ENCODE measurements at places on chromosomes 6 and 20.
A peak's percentile ranks its signal among the peaks of the same experiment; 100 is the strongest.

- no peak for DNase-seq
Measured at GRCh38 chr20:63402860-63403220, 41.7 kb upstream of the CHRNA4 start.

- DNase-seq, result no peak
Measured at GRCh38 chr6:16519265-16520242, 241.7 kb downstream of the ATXN1 start.

- peak; percentile 74 for DNase-seq
Measured at GRCh38 chr6:159110013-159110412, 59.2 kb upstream of the FNDC1 start.

DNA sequence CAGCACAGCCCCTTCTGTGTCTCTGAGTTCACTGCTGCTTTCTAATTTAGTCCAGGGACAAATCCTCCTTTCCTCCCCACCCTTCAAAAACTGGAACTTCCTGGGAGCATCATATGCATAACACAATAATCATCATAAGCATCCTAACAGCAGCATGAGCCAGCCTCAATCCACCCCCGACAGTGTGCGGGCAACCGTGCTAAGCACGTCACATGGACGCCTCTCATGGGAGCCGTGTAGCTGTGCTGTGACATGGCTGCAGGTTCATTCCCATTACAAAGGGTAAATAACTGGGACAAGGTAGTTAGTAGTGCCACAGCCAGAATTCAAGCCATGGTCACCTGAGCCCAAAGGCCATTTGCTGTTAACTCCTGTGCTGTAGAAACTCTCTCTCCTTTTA is 24.5 kb upstream of the ULBP3 start:
- no peak for DNase-seq

GRCh38 chr6:73782911-73783310 is 86.9 kb downstream of the CD109 start:
- no peak for DNase-seq

- DNase-seq, result no peak
Measured at GRCh38 chr20:32920066-32920465, 61.3 kb downstream of the EFCAB8 start.

- no peak for DNase-seq
Measured at GRCh38 chr6:153962555-153962954, 76.5 kb upstream of the OPRM1 start.
